ENCODE measurements at places on chromosomes 13 and 19.
A peak's percentile ranks its signal among the peaks of the same experiment; 100 is the strongest.

DNA sequence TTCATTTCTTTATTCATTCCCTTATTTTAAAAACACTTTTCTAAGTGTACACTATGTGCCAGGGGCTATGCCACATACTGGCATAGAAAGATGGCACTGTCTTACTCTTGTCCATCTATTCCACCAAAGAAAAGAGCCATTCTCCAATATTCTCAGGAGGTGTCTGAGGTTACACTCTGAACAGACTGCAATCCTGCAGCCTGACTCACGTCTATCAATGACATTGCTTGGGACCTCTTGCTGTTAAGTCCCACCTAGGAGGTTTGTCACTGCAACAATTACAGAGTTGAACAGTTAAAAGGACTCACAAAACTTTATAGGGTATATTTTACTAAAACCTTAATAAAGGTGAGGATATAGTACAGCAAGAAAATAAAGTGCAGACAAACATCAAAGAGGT, 512.9 kb upstream of the HTR2A start:
- DNase-seq = no peak

DNA sequence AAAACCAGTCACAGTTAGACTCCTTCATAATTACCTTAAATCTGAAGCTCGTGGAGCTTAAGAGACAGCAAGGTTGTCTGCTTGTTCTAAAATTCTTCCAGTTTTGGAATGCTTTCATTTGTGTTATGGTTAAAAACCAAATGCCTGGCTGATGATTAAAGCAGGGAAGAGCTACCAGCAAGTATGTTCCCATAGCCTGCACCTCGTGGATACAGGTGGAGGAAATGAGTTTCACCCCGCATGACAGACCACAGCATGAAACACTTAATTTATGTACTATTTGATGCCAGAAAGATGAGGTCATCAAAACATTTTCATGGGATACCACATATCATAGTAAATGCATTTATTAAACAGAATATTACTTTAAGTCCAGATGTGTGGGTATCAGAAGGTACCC, 416 bp upstream of the DOCK9 start:
- DNase-seq = no peak

- DNase-seq = peak; percentile 48
Measured at GRCh38 chr13:72985610-72986009, 73.2 kb upstream of the KLF5 start.

DNA sequence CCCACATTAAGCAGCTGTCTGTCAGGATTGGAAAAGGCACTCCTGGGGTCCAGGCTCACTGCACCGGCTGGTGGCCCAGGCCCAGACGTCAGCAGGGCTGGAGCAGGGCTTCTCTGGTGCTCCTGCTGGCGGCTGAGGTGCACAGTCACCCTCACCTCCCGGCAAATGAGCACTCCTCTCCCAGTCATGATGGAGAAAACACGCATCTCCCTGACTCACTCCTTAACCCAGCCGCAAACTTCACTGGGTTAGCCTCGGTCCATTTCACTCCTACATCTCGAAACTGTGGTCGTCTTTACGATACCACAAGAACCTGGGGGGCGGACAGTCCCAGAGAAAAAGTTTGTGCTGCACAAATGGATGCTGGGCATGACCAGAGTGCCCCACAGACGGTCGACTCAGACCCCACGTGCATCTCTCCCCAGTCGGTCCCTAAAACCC, 3.3 kb upstream of the RASA3 start:
- DNase-seq = no peak

- no peak for DNase-seq
Measured at GRCh38 chr13:114097893-114098688, 34.3 kb downstream of the RASA3 start.
